GM19239 (cell line): ENCODE measurements at places on chromosomes 5 and 9.

- DNase-seq: no peak
Observed at GRCh38 chr5:173778784-173779304, 109.3 kb upstream of the CPEB4 start.

DNA sequence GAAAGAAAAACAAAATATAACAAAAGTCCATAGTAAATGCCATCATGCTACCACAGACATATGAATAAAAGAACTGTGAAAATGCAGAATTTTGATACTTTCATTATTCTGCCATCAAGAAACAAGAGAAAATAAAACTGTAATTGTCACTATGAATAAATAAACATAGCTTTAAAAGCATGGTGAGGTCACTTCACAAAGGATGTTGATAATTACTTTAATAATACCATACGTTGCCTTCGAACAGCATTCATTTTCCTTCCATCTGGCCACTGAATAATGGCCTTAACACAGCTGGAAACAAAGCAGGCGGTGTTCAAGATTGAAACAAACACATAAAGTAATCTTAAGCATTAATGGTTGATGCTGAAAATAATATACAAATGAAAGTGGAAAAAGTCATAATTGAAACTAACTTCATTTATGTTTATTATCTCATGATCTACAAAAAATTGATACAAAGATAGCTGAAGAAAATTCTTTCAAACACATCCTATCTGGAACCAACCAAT is 102.0 kb downstream of the AGTPBP1 start:
- DNase-seq: no peak

- DNase-seq: no peak
Observed at GRCh38 chr9:3736161-3736560, 210.4 kb upstream of the RFX3 start.

DNA sequence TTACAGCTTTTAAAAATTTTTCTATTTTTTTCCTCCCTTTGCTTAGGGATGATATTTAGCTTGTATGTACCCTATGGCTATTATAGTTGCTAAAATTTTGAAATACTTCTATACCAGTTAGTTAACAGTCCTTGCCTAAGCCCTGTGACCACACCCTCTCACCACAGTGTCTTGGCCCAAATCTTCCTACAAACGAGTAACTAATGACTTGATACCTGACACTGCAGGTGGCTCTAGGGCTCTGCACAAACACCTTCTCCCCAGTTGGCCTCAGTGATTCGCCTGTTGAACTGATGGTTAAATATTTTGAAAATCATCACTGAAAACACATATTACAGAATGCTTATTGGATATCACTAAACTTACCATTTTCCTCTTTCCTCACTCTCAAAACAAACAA is 449.6 kb upstream of the CHD1 start:
- DNase-seq: no peak

DNA sequence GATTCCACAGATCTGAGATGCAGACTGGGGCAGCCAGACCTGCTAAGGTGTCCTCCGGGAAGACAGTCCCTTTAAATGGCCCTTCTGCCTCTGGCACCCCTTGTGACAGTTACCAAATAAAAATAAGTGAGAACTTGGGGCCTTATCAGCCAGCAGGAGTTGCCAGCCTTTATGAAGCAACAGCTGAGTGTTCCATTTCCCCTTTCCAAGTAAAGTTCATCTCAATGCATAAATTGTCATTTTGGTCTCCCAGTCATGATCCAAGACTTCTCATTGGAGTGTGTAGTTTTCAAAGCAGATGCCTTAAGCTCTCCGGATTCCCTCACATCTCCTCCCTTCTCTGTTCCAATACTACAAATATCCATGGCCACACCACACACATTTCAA is 4.1 kb downstream of the PTCH1 start:
- DNase-seq: no peak

GRCh38 chr9:109753308-109753707 is 26.7 kb upstream of the PALM2AKAP2 start:
- no peak for DNase-seq

DNA sequence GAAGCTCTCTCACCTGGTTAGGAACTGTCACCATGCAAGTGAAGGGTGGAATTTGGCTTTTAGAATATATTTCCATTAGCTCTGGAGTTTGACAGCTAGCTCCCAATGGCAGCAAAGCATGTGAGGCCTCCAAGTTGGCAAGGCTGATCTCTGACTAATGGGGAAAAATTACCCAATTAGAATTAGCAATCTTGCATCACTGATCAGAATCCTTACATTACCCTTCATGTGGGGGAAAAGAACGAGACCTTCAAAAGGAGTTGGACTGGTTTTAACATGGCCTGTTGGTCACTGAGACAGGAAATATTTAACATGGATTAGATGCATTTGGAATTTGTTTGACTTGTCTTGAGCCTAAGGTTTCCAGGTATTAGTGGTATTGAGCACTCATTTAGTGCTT is 192.3 kb upstream of the GDNF start:
- DNase-seq: no peak

GRCh38 chr9:111366978-111367377 is 37.0 kb upstream of the OR2K2 start:
- DNase-seq: no peak
